ENCODE measurements at places on chromosomes 6 and 20.

DNA sequence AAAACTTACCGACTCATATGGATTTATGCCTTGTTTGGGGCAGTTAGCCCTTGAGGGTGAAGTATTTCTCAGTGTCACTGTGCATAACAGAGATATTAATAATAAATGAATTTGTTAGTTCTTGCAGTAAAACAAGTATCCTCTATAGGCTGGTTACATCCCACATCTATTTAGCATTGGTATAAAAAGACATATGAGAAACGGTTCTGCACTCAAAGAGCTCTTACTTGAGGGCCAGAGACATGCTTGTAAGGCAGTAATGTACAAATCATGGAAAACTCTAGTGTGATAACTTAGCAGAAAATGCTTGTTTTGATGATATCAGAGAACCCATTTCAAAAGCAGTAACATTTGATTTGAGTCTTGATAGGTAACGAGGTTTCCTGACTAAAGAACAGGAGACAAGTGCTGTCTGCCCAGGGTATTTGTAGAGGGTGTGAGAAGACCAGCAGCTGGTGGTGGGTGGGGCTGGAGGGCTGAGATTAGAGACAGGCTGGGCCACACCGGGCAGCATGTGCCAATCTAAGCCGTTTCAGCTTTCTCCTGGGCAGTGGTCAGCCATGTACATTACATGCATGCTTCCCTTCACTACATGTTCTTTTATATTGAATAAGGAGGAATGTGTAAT lies 46.3 kb downstream of the TULP4 start:
- DNase-seq, result peak; percentile 59

- peak; percentile 96 for DNase-seq
These were observed 27.2 kb upstream of the POU5F1 start for GRCh38 chr6:31197559-31198305.

DNA sequence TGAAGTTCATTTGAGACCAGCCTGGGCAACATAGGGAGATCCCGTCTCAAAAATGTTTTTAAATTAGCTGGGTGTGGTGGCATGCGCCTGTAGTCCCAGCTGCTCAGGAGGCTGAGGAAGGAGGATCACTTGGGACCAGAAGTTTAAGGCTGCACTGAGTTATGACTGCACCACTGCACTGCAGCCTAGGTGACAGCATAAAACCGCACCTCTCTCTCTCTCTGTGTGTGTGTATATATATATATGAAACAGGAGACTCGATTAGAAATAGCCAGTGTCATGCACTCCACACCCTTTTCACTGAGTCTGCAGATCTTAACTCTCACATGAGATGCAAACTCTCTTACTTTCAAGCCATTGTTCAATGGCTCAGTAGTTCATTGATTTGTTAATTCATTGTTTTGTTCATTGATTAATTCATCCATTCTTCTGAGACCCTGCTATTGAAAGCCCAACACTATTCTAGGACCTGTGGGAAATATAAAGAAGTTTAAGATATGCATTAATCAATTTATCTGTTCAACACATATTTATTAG lies 52.4 kb upstream of the MRPS10 start:
- DNase-seq, result no peak

GRCh38 chr6:70616728-70617260 lies 50.1 kb downstream of the SDHAF4 start:
- DNase-seq, result no peak

GRCh38 chr6:32436186-32436585 lies 3.5 kb upstream of the HLA-DRA start:
- DNase-seq, result no peak

DNA sequence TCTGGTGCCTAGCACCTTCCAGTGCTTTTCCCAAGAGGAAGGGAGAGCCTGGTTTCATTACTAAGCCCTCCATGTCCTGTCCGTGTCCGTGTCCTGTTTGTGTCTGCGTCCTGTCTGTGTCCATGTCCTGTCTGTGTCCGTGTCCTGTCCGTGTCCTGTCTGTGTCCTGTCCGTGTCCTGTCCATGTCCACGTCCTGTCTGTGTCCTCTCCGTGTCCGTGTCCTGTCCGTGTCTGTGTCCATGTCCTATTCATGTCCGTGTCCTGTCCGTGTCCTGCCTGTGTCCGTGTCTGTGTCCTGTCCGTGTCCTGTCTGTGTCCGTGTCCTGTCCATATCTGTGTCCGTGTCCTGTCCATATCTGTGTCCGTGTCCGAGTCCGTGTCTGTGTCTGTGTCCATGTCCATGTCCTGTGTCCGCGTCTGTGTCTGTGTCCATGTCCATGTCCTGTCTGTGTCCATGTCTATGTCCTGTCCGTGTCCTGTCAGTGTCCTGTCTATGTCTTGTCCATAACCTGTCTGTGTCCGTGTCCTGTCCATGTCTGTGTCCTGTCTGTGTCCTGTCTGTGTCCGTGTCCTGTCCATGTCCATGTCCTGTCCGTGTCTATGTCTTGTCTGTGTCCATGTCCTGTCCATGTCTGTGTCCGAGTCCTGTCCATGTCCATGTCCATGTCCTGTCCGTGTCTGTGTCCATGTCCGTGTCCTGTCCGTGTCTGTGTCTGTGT lies 54.4 kb upstream of the BHLHE23 start:
- DNase-seq, result no peak

DNA sequence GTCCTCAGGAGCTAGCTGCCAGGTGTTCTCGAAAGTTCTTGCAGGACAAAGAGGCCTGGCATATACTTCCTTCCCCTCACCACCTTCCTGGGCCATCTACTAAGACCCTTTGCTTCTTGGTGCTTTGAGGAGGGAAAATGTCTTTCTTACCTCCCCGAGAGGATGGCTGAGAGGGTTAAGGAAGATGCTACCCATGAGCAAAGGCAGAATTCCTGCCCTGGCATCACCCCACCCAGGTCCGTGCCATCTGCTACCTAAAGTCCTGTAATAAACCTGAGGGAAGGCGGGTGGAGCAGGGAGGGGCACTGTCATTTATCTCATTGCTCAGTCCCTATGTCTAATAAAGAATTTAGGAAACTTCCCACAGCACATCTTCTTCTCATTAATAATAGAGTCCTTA lies 16.2 kb downstream of the GFOD1 start:
- no peak for DNase-seq

GRCh38 chr6:153162172-153162571 lies 31.1 kb upstream of the RGS17 start:
- DNase-seq, result no peak

DNA sequence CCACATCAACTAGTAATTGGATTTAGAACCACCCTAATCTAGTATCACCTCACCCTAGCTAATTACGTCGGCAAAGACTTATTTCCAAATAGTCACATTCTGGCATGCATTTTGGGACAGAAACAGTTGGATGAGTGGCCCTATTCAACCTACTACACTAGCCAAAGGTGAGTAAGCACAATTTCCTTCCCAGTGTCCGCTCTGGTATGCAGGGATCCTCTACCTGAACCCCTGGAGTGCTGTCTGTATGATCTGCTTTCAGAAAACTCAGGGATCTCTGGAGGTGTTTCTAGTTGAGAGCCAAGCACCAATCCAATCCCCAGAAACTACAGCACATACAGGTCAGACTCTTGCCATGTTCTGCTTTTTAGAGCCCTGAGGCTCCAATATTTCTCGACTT lies 717.4 kb upstream of the MANEA start:
- no peak for DNase-seq

DNA sequence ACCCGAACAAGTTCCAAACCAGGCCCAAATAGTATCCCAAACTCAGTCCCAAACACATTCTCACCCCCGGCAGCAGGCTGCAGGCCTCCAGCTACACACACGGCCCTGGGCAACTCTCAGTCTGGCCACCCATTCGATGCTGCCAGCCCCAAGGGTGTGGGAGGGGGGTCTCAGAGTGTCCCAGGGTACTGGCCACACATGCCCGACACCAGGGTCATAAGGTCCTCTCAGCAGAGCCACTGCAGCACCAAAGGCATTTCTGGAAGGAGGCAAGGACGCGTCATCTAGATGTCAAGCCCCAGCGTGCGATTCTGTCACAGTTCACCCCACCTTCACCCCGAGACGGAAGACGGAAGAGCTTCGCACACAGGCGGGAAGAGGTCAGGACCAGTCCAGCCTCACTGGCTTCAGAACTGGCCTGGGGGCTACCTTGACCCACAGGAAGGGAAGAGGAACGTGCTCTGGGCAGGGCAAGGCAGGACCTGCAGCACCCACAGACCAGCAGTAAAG lies 9.5 kb downstream of the MYL9 start:
- no peak for DNase-seq

DNA sequence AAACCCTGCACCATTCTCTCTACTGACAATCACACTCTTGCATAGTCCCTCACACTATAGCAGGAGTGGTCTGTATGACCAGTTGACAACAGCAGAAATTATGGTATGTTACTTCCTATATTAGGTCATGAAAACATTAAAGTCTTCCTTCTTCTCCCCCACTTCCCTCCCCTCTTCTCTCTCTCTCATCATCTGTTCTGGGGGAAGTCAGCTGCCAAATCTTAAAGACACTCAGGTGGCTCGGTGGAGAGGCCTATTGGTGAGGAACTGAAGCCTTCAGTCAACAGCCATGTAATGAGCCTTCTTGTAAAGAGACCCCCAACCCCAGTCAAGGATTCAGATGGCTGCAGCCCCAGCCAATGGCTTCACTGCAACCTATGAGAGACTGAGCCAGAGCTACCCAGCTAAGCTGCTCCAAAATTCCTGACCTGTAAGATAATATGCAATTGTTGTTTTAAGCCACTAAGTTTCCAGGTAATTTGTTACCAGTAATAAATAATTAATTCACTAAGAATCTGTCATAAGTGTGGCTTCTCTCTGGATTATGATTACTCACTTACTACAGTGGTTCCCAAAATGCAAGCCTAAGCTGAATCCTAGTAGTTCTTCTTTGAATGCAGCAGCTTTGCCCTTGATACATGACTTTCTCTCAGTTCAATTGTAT lies 11.2 kb upstream of the TSBP1 start:
- no peak for DNase-seq

- no peak for DNase-seq
These were observed 43.4 kb upstream of the CDYL start for GRCh38 chr6:4732691-4733315.

GRCh38 chr20:63696306-63696627 lies 185 bp upstream of the TNFRSF6B start:
- peak; percentile 66 for DNase-seq
